ENCODE measurements at places on chromosomes 1 and 21.

DNA sequence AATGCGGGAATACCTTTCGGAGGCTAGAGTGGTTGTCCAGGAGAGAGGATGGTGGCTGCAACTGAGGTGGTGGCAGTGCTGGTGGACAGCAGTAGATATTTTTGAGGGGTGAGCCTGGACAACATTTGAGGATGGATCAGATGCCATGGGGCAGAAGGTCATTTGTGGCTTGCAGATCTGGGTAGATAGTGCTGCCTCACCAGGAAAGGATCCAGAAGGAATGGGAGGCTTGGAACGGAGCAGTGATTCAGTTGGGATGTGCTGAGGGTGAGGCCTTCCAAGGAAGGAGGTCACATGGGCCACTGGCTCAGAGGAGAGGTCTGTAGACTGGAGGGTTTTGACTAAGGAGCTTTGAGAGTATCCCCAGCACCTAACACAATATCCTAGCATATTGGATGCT lies 110.8 kb upstream of the KAZN start:
- no peak for DNase-seq

DNA sequence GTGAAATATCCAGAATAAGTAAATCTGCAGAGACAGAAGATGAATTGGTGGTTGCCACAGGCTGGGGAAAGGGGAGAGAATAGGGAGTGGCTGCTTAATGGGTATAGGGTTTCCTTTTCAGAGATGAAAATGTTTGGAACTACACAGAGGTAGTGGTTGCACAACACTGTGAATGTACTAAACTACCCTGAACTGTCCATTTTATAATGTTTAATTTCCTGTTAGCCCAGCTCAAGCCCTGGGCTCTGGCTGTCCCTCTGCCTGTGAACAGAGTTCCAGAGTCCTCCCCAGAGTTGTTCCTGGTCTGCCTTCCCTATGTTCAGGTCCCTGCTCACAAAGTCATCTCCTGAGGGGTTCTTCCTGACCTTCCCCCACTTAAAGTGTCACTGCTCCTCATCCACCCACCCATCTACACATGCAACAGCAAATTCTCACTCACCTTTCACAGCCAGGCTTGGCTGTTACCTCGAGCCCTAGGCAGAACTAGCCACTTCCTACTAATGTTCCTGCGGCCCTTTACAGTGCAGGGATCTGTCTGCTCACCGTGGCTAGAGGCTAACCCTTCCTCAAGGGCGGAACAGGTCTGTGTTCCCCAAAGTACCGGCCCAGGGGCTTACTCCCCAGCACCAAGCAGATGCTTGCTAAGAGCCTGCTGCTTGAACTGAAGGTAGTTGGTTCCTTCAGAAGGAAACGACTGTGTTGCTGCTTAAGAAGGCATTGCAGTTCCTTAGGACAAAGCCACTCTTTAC lies 22.4 kb downstream of the DHCR24 start:
- DNase-seq = no peak

GRCh38 chr1:38558500-38559445 lies 300.8 kb downstream of the RRAGC start:
- no peak for DNase-seq

GRCh38 chr1:11794446-11795237 lies 11.1 kb downstream of the MTHFR start:
- DNase-seq = no peak

DNA sequence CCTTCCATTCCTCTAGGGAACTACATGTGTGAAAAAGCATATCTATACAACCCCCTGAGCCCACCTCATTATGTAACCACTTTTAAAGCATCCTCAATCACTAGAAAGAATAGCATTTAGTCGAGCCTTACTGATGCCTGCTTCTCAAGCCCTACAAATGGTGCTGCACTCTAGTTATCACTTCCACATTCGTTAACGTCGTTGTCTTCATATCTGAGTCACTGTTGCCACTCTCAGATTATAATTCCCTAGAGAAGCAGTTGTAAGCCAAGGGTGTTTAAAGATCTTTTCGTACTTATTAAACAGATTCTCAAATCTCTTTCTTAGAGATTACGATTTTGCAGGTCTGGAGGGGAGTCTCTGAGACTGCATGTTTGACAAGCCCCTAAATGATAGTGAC lies 16.5 kb downstream of the ATP1B1 start:
- DNase-seq = no peak

- no peak for DNase-seq
Observed at GRCh38 chr1:41513383-41513735, 28.9 kb upstream of the EDN2 start.
